ENCODE measurements at places on chromosomes 2 and 18.

DNA sequence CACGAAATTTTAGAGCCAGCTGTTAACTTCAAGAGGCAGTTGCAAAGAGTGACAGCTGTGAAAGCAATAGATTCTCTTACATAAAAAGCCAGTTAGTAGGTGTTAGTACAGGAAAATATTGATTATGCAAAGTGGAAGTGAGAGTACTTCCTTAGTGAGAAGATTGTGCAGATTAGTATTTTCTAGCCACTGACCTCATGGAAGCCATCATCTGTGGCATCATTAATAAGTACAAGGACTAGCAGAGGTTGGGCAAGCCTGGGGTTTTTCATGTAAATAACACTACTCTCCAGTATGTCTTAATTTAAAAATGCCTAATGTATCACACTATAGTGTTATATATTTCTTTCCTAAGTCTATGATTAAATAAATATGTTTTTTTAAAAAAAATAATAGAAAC, 166.2 kb upstream of the DTNA start:
- DNase-seq, result no peak

- no peak for DNase-seq
Measured at GRCh38 chr2:110977403-110977802, 143.3 kb upstream of the BCL2L11 start.

DNA sequence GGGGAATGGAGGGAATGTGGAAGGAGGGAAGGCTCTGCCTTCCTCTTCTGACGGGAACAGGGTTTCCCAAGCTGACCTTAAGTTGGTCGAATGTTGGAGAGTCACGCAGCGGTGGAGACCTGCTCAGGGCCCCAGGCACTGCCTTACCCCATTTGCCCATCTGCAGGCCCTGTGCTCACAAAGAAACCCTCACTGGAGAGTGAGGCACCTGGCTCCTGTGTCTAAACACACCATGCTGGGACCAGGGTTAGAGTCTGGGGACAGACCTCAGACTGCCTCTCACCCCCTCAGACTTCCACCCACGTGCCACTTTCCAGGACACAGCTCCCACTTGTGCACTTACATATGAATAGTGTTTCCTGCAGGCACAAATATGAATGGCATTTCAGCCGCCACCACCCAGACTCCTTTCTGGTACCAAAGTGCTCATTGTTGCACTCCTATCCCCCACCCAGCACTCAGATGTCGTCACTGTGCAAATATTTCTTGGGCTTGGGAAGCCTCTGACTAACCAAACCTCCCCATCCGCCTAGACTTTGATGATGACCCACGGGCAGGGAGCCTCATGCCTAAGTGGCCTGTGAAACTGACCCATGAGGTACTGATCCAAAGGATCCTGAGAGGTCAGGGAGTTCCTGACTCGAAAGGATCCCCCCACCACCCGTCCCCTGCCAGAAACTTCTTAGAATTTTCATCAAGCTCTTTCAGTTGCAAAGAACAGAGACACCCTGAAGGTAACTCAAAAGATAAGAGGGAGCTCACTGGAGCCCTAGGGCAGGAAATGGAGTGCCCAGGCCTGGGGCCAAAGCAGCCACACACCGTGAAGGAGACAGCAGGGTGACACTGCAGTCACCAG, 78.3 kb downstream of the STPG4 start:
- no peak for DNase-seq

GRCh38 chr2:187658952-187659525, 104.8 kb upstream of the TFPI start:
- no peak for DNase-seq

- DNase-seq, result no peak
Measured at GRCh38 chr2:76391678-76392077, 681.0 kb upstream of the GCFC2 start.

- no peak for DNase-seq
Measured at GRCh38 chr2:79576451-79576850, 63.6 kb downstream of the CTNNA2 start.

- DNase-seq, result no peak
Measured at GRCh38 chr2:167764772-167765341, 482.5 kb downstream of the STK39 start.

- DNase-seq, result no peak
Measured at GRCh38 chr2:59301466-59302402, 1060.6 kb upstream of the FANCL start.

GRCh38 chr18:78576967-78577366, 402.7 kb upstream of the SALL3 start:
- DNase-seq, result no peak
